ENCODE measurements at places on chromosomes 6 and 20.
A peak's percentile ranks its signal among the peaks of the same experiment; 100 is the strongest.

DNA sequence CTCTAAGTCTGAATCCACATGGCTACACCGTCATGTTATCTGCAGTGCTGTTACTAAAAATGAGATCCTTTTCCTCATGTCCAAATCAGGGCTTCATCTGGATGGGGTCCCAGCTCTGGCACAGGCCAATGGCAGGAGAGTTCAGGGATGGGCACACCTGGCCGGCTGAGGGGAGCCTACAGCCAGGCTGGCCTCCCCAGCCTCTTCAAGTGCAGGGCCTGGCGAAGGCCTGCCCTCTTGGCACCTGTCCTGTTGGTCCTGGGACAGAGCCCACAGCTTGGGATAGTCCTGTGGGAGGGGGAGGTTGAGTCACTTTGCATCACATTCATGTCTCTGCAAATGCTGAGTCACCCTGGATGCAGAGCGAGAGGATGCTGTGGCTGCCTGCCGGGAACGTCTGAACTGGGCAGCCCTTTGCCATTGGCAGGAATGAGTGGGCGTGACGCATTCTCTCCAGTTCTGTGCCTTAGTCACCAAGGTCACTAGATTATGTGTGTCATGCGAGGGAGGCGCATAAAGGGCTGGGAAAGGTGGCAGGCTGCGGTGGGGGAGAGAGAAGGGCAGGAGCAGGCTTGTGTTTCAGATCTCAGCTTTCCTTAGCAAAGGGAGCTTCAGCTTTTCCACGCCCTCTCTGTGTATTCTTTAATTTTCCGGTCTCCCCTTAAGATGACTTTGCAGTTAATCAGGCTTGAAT is 223.2 kb upstream of the ECI2 start:
- DNase-seq: peak; percentile 3

DNA sequence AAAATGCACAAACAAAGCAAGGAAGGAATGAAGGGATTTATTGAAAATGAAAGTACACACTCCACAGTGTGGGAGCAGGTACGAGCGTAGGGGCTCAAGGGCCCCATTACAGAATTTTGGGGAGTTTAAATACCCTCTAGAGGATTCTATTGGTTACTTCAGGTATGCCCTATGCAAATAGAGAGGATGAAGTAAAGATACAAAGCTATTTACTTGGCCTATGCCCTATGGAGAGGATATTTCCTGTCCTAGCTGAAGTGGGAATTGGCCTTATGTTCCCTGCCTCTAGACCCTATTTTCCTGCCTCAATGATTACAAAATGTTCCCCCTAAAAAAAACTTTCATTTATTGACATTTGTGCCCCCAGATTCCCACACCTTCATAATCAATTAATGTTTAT is 59.7 kb upstream of the ASIP start:
- no peak for DNase-seq

GRCh38 chr6:146029573-146030184 is 817 bp downstream of the GRM1 start:
- DNase-seq: no peak

DNA sequence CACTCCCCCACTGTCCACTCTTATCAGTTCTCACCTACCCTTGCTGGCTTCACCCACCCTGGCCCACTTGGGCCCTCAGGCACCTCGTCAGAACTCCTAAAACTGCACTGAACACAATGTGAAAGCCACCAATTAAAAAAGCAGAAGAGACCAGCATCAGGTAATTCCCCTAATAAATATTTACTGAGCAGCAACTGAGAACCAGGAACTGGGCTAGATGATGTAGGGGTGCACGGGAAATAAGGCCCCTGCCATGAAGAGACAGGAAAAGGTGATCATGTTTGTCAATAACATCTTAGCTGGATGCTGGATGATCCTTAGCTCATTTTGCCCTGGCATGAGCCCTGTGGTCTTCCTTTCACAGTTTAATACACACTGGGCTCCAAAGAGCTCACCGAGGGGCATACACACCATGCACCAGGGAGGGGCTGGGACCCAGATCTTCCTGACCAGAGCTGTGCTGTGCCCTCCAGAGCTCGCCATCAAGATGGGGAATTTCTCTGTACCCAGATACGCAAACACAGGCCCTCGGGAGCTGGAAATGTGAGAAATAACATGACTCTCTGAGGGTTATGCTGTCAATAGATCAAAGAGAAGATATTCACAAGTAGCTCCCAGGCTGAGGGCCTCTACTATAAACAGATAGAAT is 113.6 kb upstream of the SLC22A16 start:
- DNase-seq: no peak

- DNase-seq: no peak
Measured at GRCh38 chr6:122931916-122932315, 64.1 kb upstream of the CLVS2 start.

All from stimulated activated CD8-positive, alpha-beta memory T cell treated with anti-CD3 and anti-CD28 coated beads, Interleukin-15, amount 100 ng/mL, for 48 hours (primary cell).